NT2/D1 (cell line): ENCODE measurements at places on chromosomes 11 and 22.

- no peak for DNase-seq
These were observed 53.3 kb upstream of the LINC01488 start for GRCh38 chr11:69427906-69428880.

DNA sequence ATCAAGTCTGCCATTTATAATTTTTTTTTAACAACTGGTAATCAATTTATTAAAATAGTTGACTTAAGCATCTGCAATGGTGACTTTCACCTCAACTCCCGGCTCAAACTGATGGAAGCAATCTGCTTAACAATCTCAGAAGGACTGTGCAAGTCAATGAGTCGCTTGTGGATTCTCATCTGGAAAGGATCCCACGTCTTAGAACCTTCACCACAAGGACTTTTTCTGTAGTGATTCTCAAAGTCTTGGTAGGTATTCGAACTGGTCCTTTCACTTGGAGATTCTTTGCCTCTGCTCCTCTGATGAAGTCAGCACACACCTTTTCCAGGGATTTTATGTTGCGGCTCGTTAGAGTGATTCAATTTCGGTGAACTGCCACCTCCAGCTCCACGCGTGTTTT lies 7.3 kb downstream of the RSF1 start:
- no peak for DNase-seq

DNA sequence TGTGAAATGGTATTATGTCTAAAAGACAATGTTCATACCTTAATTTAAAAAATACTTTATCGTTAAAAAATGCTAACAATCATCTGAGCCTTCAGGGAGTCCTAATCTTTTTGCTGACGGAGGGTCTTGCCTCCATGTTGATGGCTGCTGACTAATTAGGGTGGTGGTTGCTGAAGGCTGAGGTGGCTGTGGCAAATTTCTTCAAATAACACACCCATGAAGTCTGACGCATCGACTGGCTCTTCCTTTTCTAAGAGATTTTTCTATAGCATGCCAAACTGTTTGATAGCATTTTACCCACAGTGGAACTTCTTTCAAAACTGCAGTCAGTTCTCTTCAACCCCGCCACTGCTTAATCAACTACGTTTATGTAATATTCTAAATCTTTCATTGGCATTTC lies 33.6 kb downstream of the TCF20 start:
- DNase-seq = no peak

DNA sequence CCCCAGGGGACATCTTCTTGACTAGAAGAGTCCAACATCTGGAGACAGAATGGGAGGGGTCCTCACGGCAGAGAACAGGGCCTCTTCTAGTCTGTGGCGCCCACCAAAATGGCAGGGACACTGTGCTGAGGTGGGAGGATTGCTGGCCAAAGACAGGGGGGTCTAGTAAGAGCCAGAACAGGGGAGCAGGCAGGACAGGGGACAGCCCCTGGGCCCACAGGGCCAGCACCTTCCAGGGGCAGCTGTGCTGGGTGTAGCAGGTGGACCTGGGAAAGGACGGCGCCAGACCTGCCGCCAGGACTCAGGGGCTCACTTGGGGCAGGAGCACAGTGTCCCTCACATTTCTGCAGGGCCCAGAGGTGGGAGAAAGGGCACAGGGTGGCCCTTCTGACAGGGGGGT lies 858 bp upstream of the APOBEC3A start:
- no peak for DNase-seq

DNA sequence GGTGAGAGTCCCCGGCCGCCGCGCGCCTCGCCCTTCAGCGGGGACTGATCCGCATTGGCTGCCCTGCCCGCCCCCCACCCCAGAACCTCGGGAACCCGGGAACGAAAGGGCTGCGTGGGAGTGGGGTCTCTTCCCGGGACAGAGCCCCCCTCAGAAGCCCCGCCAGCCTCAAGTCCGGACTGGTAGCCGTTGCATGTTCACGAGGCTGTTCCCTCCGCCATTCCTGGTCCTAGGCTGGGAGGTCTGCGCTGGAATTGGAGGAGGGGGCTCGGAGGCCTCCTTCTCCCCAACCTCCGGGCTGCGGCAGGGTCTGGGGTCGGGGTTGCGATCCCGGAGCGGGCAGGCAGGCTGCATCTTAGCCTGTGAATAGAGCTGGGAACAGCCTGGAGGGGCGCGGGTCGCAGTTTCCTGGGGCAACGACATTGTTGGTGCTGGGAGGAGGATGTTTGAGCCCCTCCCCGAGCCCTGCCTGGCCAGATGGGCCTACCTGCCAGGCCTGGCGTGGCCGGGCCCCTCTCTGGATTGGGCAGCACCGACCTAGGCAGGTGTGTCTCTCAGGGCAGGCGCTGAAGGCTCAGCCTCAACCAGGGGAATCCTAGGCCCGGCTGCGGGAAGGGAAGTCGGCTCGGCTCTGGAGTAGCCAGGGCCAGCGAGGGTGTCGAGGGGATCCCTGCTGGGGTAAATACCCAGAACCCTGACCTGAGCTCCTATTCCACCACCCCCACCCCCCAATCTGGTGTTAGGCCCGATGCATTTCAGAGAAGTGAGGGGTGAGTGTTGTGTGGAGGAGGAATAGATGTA lies 670 bp downstream of the MAPK8IP1 start:
- no peak for DNase-seq

- no peak for DNase-seq
These were observed 443.7 kb downstream of the TBC1D22A start for GRCh38 chr22:47206164-47206563.

- no peak for DNase-seq
These were observed at the start of gene GRAP2 for GRCh38 chr22:39900306-39901227. GRAP2 (plus strand) TSS chr22:39901084; CDS start chr22:39947107, 46,023 bp downstream.

GRCh38 chr11:17533778-17534415 lies 10.3 kb downstream of the USH1C start:
- no peak for DNase-seq

- DNase-seq = no peak
These were observed 1527.9 kb downstream of the BRD1 start for GRCh38 chr22:48299801-48300200.

DNA sequence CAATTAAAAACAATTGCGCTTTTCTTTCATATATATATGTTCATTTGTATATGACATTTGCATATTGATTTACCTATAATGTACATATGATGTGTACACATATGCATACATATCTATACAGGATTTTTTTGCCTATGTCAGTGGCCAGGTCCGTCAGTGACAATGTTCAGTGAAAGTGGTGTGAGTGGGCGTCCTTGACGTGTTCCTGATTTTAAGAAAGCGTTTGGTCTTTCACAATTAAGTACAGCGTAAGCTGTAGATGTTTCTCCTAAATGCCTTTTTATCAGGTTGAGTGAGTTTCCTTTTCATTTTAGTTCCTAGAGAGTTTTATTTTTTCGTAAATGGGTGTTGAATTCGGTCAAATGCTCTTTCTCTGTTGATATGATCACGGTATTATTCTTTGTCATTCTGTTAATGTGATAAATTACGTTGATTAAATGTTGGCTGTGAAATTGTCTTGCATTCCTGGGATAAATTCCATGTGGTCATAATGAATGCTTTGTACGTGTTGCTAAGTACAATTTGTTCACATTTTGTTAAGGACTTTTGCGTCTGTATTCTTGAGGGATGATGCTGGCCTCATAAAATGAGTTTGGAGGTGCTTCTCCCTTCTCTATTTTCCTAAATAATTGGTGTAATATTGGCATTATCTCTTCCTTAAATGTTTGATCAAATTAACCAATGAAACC lies 10.6 kb upstream of the GNB1L start:
- DNase-seq = no peak

DNA sequence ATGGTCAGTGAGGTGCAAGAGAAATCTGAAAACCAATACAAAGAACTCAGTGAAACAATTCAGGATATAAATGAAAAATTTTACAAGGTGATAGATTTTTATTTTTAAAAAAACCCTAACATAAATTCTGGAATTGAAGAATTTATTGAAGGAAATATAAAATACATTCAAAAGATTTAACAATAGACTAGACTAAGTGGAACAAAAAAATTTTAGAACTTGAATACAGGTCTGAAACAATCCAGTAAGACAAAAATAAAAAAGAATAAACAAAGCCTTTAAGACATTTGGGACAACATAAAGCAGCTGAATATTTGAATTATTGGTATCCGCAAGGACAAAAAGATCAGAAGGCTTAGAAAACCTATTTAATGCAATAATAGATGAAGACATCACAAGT lies 8.7 kb downstream of the SPA17 start:
- DNase-seq = no peak

GRCh38 chr22:32661737-32662586 lies 139.5 kb upstream of the TIMP3 start:
- DNase-seq = no peak

GRCh38 chr11:42901084-42901483 lies 410.7 kb upstream of the API5 start:
- DNase-seq = no peak

DNA sequence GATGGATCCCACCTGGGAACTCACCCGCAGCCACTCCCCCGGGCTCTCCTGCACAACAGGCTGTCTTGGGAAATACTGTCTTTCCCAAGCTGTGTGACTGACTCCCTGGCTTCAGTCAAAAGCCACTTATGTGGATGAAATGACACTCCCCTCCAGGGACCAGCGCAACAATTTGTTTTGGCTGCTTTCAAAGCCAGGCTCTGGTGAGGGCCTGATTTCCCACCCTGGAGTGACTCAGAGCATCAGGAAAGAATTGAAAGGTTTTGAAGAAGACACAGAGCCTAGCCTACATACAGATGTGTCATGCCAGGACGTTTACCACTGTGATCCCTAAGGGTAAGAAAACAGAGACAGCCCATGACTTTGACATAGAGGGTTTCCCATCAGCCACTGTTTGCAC lies 550.5 kb downstream of the MIAT start:
- no peak for DNase-seq

DNA sequence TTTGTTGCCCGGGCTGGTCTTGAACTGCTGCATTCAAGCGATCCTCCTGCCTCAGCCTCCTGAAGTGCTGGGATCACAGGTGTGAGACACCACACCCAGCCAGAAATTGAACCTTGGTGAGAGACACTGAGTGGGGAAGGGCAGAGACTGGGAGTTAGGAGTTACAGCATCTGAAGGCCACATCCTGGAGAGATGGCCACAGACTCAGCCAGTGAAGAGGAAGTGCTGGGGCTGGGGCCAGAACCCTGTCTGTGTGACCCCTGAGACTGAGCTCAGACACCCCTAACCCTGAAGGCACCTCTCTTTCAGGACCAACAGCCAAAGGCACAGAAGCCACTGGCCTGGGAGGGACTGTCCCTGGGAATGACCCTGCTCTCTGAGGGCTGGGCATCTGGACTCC lies 33.8 kb downstream of the TXN2 start:
- DNase-seq = no peak

DNA sequence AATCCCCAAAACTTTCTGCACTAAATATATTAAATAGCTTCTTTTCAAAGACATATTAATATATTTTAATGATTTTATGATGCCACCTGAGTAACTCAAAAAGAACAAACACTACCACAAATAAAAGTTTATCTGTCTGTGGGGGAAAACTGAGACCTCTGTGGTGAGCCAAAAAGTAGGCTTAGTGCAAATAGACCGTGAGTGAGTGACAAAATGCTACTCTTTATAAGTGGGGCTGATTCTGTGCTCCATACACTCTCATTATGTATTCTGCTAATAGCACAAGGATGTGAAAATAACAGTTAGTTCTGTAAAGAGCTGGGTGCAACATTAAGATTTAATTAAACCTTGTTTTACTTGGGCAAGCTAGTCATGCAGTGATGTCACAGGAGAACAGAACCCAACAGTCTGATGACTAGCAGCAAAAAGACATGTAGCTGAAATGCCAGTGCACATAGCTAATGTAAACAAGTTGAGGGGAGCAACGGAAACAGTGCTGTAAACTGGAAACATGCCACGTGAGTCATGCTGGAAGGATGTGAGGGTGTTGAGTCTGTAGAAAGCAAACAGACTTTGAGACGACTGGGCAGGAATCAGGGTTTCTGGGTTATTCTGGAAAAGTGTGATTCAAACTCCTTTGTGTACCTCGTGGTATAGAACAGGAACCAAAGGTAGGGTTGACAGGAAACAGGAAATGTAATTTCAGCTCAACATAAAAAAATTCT lies 1130.4 kb downstream of the LRRC4C start:
- DNase-seq = peak; percentile 39

- no peak for DNase-seq
These were observed 2.2 kb downstream of the GLB1L3 start for GRCh38 chr11:134278356-134278755.

DNA sequence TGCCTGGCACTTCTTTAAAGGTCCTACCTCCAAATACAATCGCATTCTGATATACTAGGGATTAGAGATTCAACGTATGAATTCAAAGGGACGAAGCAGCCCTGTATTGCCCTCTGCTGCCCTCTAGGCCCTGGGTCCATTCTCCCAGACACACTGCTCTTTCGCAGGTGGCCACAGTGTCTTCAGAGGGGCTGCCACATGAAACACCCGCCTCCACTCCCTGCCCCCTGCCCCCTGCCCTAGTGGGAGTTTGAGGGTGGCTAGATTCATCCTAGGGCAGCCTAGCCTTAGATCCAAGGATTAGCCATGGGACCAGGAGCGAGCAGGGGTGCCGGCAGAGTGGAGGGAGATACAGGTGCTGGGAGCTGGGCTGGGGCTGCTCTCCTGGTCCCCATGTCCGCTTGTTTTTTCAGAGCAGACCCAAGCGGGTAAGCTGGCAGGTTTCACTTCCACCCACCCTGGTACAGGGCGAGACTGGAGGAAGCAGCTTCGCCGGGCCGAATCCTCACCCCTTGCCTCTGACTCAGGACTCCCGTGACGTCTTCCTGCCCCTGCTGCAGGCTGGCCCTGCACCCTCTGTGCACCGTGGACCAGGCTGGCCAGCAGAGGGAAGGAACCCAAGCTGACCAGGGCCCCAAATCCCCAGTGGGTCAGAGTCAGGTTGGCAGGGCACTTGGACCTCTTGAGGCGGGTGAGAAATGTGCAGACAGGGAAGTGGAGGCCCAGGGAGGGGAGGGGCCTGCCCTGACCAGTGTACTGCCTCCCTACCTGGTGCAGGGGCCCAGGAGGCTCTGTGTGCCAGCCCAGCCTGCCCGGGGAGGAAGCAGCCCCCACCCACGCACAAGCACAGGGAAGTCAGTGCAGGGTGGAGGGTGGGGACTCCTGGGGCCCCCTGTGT lies 28.4 kb upstream of the HMOX1 start:
- no peak for DNase-seq

DNA sequence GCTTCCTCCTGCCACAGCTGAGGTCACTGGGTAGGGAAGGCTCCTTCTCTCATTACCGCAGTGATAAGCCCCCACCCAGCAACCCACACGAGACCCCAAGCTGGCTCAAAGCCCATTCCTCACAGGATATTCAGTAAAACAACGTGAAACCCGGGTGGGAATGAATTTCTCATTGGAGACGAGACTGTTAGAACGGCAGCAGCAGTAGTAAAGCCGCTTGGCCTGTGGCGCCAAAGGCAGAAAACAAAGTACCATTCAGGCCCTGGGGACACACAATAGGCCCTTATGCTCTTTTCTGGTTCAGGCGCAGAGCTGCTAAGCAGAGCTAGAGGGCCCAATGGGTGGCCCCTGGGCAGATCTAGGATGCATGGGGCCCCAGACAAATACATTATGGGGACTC lies 45.3 kb downstream of the PC start:
- DNase-seq = no peak

DNA sequence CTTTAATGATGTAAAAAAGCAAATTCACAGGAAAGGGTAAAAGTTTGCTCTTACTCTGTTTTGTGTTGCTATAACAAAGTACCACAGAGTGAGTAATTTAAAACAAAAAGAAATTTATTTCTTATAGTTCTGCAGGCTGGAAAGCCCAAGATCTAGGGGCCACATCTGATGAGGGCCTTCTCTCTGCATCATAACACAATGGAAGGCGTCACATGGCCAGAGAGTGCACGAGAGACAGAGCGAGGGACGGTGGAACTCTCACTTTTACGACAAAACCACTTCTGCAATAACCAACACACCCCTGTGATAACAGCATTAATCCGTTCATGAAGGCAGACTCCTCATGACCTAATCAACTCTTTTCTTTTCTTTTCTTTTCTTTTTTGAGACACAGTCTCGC lies 31.1 kb downstream of the CD6 start:
- no peak for DNase-seq
